LHCN-M2 (cell line): ENCODE measurements at places on chromosomes 16 and 17. TPM values are rescaled to one million over a fixed set of nuclear protein-coding genes. Genes with fewer than 3 reads are reported as not detected.

DNA sequence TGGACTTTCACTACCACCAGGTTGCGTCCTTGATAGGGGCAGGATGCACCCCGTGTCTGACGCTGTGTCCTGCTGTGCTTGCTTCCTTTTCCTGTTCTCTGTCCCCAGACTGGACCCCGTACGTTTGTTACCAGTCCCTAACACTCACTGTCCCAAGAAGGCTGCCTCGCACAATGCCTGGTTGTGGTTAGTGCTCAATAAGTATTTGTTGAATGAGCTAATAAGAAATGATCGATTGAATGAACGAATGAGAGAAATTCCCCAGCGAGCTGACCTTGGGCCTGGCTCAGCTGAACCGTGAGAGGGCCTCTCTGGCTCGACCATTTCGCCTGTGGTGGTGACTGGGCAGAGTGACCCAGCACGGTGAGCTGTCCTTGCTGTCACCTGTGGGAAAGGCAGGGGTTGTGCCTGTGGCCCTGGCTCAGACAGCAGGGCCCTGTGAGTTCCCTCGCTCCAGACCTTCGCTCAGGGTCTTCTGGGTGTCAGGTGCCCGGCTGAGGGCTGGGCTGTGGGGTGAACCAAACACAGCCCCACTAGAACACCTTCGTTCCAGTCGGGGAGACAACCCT is 20.9 kb downstream of the CMIP start:
- no peak for DNase-seq

DNA sequence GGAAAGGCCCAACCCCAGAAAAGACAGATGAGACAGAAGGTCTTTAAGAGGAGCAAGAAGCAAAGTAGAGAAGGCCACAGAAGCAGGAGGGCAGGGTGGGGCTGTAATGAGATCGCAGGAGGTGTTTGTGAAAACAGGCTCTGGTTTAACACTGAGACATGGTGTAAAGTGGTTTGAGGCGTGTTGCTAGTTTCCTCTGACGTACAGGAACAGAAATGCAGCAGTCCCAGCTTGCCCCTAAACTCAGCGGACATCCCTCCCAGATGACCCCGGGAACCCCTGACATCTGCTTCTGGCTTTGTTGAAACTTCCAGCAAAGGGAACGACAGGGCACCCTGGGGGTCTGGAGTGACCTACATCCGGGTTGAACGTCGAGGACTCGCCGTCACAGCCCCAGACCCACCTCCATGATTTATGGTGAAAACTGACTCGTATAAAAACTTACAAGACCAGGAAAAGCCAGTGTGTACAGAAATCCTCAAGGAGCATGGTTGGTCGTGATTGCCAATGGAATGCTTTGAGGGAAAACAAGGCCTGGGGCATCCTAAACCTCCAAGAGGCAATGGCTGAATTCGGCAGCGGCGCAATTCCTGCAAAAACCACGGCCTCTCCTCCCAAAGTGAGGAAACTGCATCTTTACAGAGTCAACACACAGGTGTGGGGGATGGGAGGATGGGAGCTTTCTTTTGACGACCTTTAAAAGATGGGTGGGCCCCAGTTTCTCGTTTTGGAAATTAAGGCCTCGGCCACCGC is 25.8 kb downstream of the LITAF start:
- DNase-seq: no peak

- DNase-seq: no peak
Observed at GRCh38 chr17:74243013-74243755, 29.8 kb downstream of the TTYH2 start.

GRCh38 chr17:74220946-74221818 is 7.8 kb downstream of the TTYH2 start:
- DNase-seq: no peak

- no peak for DNase-seq
Observed at GRCh38 chr17:61595418-61596186, 4.6 kb upstream of the NACA2 start.

GRCh38 chr16:20883554-20884239 is 16.5 kb downstream of the DCUN1D3 start:
- no peak for DNase-seq

- DNase-seq: no peak
Observed at GRCh38 chr17:64596439-64596838, 65.7 kb downstream of the SMURF2 start.

- peak; percentile 14 for DNase-seq
Observed at GRCh38 chr17:80362428-80363119, 52.4 kb upstream of the ENDOV start.

DNA sequence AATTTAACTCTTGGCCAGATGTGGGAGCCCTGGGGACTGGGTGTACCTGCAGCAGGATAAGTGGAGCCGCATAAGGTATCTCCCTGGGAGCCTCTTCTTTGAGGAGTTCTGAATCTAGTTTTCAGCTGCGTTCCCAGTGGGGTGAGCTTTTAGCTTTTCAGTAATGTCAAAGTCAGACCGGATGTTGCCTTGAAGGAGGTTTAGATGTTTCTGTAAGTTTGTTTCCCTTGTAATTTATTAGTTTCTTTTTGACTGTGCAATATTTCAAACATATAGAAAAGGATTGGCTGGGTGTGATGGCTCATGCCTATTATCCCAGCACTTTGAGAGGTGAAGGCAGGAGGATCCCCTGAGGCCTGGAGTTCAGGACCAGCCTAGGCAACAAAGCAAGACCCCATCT is 98.6 kb upstream of the EEF2KMT start:
- DNase-seq: no peak

DNA sequence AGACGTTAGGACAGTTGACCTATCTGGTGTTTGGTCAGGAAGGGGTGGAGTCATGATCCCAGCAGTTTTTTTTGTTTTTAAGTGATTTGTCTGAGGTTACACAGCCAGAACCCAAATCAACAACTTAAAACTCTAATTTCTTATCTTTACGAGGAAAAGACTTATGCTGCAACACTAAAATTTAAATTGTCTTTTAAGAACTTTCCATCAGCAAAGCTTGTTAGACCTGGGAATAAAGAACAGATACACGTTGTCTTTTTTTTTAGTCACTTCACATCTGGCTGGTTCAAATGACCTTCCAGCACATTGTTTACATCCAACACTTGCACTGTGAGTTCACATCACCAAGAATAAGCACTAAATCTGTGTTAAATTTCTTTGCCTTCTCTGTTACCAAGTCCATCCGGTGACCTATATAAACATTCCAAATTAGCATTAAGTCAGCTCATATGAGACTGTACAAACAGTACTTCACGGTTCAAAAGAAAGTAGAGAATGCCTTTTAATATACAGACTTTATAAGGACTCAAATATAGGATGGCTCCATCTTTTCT is 115.0 kb downstream of the HS3ST2 start:
- no peak for DNase-seq

- no peak for DNase-seq
Observed at GRCh38 chr16:66924527-66925321, 611 bp downstream of the RRAD start.

DNA sequence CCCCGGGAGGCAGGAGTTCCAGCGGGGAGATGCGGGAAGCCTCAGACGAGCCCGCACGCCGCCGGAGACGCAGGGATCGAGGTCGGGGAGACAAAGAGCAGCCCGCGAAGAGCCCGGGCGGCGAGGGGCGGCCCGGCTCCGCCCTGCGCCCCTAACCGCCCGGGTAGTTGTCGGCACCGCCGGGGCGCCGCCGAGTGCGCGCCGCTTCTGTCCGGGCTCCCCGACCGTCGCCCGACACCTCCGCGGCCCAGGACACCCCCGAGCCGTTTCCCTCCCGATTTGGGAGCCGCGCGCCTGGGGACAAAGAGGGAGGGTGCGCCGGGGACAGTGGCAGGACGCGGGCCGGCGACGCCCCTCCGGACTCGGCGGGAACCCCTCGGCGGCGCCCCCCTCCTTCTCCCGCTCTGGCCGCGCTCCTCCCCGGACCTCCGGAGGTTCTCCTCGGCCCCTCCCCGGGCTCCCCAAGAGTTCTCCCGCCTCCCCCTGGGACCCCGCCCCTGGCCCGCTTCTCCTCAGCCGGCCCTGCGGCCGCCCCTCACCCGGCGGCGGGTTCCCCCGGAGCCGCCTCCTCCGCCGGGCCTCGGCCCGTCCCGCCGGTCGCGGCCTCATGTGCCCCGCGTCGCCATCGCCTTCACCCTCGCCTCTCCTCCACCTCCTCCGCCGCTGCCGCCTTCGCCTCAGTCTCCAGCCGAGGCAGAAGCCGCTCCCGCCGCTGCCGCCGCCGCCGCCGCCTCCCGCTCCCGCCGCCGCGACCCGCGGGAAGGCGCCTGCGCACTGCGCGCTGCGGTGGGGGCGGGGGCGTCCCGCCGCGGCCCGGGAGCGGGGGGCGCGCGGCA is at the start of gene GJC1:
Gene GJC1, minus strand, starts transcription at position 765 of the 836 bp plus-strand sequence. CDS start 24,470 bp downstream, outside the sequence.
- peak; percentile 60 for DNase-seq

DNA sequence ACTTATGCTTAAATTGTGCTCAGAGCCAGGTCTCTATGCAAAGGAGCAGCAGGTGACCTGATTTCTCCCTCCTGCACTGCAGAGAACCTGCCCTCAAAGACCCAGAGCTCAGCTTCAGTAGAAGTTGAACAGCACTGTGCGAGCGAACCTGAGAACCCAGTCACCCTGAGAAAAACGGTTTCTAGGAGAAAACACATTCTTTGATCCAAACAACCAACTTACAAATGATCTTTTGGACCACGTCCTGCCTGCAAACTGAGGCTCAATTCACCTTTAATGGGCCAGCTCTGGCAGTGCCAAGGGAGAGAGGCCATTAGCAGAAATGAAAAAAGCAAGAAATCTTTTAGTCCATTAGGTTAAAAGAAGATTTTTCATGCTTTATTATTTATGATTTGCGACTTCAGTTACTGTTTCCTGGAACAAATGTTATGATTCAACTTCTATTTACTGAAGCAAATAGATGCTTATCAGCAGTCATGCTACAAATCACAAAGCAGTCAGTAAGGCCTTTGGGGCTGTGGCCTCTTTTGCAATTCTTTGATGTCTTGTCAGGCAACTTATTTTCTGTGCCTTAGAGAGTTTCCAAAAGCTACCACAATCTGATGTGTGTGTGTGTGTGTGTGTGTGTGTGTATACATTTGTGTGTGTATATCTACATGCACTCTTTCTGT is 65.7 kb upstream of the LRRC37A3 start:
- no peak for DNase-seq

- no peak for DNase-seq
Observed at GRCh38 chr17:61510991-61511390, 58.8 kb downstream of the TBX4 start.

- DNase-seq: no peak
Observed at GRCh38 chr17:42230225-42230624, 35.9 kb upstream of the GHDC start.

GRCh38 chr16:68396481-68396880 is 51.8 kb downstream of the SMPD3 start:
- peak; percentile 52 for DNase-seq

DNA sequence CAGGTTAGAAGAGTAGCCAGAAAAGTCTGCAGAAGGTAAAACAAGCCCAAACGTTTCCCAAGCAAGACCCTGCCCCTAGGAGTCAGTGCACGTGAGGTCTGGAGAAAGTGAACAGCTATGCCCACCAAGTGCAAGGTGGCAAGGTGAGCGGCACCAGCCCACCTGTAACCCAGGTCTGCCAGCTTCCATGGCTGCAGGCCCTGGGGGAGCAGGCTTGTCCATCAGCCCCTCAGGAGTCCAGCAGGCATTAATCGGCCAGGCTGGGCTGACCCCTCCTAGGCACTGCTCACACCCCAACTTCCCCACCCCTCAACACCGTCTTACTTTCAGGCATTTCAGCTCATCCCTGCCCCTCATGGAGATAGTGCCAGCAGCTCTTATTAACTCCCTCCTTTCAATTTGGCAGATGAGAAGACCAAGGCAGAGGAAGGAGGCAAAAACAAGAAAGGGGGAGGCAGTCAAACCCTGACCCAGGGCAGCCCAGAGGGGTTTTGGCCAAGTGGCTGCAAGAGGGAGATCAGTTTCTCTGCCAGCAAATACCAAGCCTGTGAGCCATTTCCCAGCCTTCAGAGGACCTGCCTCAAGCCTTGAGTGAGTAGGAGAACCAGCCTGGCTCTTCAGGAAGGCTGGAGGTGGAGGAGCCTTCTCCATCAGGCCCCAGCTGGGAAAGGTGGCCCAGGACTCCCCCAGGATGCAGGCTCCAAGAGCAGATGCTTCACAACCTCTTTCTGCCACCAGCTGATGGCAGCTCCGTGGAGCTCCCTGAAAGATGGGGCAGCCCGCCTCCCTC is 14.7 kb downstream of the BEAN1 start:
- no peak for DNase-seq

DNA sequence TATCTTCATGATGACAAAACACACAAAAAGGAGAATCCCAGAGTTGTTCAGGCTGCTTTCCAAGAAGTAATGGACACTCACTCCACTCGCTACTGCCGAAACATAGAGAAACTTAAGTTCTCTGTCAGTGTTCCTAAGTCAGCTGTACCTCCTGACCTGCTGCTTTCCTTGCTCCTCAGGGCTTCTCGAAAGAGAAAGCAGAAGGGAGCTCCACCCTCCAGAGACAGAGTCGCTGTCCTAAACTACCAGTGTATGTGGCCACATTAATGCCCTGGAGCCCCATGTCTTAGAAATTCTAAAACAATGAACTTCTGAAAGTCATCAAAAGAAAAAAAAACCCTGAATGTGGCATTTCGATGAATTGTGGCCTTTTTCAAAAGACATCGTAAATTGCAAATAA is 390.8 kb upstream of the MON1B start:
- DNase-seq: no peak

DNA sequence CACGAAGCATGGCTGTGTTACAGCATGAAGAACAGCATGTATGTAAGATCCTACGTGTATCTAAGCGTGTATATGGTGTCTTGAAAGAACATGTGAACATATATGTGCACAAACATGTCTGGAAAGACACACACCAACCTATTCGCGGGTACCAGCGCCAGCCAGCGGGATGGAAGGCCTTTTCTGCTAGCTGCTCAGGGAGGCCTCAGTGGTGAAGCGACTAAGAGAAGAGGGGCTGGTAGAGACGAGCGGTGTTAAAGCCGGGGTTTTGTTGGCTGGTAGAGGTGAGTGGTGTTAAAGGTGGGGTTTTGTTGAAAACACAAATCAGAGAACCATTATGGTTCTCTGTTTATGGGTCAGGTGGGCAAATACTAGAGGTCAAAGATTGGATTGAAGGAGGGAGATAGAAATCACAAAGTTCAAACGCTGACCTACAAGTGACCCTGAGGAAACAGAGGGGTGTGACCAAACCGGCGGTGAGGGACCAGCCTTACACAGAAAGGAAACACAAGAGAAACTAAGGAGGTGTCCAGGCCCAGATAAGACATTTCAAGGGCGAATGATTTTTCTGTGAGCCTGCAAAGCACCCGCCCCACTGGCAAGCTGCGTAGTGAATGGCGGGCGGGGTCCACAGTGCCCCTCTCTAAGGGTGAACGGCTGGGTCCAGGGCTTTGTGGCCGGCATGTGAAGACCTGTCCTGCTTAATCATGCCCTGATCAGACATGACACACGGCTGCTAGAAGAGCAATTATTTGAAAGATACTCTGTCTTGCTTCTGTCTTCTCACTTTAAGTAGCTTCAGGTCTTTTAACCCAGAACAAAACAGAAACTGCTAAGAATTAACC is 8.1 kb downstream of the ZCCHC14 start:
- DNase-seq: no peak

The EFNB3 gene
- total RNA-seq: 0.75 and 0.90 TPM in 2 replicates

The SLC5A11 gene
- not detected in 2 replicates for total RNA-seq

The SMTNL2 gene
- not detected in 2 replicates for total RNA-seq

The PRM1 gene
- not detected in 2 replicates for total RNA-seq

The TLCD2 gene
- 0.77 and 1.1 TPM in 2 replicates for total RNA-seq

The SOX8 gene
- 5.7 and 23.1 TPM in 2 replicates for total RNA-seq

The SERPINF2 gene
- 0.13 and 0.40 TPM in 2 replicates for total RNA-seq

The KAT2A gene
- 14.5 and 22.2 TPM in 2 replicates for total RNA-seq

The ZNF205 gene
- total RNA-seq: 17.0 and 19.2 TPM in 2 replicates

The ACTG1 gene
- 6,893 and 8,596 TPM in 2 replicates for total RNA-seq
